ENCODE measurements at places on chromosomes 3 and 15.

- peak; percentile 0 for DNase-seq
Observed at GRCh38 chr3:127676921-127677351, 4.2 kb downstream of the ABTB1 start.

GRCh38 chr3:64293121-64293520 is 67.9 kb upstream of the PRICKLE2 start:
- DNase-seq: no peak

- no peak for DNase-seq
Observed at GRCh38 chr3:175977968-175978752, 1119.0 kb downstream of the NAALADL2 start.

DNA sequence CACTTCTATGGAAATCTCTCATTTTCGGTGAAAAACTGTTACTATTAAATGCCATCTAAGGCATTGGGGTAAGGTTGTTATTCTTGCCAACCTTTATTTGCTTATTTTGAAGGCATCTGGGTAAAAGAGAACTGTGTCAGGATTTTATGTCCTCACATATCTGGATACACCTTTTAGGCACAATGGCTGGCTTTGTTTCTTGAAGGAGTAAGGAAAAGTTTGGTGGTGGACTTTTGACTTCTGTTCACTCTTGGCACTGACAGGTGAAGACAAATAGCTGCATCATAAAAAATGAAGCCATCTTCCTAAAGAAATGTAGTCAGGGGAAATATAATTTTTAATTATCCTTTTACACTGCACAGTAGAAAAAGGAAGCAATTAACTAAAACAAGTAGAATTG is 310.0 kb downstream of the CNTN3 start:
- no peak for DNase-seq

DNA sequence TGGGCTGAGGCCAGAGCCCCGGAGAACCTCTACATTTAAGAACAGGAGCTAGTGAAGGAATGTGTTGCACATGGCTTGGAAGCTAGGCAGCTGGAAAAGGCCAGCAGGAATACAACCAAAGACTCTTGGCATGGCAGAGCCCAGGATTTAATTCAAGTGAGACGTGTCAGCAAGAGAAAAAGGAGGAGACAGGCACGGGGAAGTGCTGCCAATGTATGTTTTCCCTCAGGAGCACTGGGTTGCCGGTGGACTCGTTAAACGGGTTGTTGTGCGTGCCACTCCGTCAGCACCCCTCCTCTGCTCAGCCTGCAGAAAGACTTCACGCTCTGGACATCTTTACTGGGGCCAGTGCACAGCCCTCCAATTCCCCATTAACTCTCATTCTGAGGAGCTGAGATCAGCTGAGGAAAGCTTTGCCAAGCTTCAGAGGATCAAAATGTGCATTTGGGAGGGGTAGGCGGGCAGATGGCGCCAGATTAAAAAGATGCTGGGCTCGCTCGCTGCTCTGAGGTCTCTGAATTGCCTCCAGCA is 103.7 kb downstream of the PDZRN3 start:
- no peak for DNase-seq

DNA sequence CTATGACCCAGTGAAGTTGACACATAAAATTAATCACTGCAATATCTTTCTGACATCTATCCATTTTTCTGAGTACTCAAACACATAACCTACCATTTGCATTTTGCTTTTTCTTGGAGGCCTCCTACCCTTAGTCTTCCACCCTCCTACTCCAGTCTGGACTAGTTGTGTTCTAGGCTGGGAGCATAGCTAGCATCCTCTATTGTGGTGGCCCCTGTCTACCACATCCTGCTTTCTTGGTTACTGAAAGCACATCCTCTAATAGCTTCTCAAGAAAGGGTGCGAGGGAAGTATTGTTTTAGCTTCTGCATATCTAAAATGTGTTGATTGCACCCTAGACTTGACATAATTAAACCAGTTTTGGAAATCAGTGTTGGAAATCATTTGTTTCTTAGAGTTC is 176.5 kb downstream of the THSD4 start:
- no peak for DNase-seq

All from stimulated activated naive CD8-positive, alpha-beta T cell treated with anti-CD3 and anti-CD28 coated beads, Interleukin-15, Interleukin-2, amounts not matched to agents 100 U/mL and 50 U/mL, for 24 hours (primary cell).